Uterus (tissue), 4 donors: ENCODE measurements at places on chromosomes 5 and 9. TPM values are rescaled to one million over a fixed set of nuclear protein-coding genes. Genes with fewer than 3 reads are reported as not detected.

DNA sequence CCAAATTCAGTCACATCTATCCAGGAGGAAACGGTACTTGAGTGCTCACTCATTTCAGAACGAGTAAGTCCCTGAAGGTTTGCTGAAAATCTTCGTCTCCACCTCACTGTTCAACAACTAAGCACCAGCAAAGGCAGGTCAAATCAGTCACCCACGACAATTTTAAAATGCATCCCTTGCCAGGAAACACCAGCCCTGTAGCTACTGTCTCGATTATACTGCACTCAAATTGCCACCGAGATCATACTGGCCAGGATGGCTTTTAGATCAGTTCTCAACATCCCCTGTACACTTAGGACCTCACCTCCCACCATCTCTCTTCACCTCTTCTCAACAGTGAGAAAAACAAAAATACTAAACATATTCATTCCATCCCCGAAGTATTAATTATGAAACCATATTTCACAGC, 298.6 kb downstream of the AGTPBP1 start:
- DNase-seq: no peak

DNA sequence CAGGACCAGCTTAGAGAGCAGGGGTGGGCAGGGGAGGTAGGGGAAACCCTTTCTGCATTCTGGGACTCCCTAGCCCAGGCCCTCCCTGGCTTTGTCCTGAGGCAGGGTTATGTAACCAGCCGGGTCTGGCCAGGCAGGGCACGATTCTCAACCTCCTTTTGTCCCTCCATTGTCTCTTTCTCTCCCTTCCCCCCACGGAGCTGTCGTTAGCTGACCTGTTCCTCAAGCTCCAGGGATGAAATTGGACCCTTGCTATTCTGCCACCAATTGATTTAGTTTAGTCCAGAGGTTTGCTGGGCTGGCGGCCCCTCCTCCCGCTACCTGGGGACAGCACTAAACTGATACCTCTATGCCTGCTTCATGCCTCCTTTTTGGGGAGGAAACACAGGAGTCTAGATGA, 9.4 kb upstream of the NDST1 start:
- no peak for DNase-seq

- no peak for DNase-seq
Observed at GRCh38 chr9:9754186-9754585, 858.6 kb downstream of the PTPRD start.

GRCh38 chr5:138033907-138034306, 1.0 kb upstream of the FAM13B start:
- DNase-seq: no peak

GABRA1 gene
- not detected for total RNA-seq

IGIP gene
- total RNA-seq: 31.8 TPM

ERCC6L2 gene
- 91.6 TPM for total RNA-seq

CCNG1 gene
- 118 TPM for total RNA-seq

CDC20B gene
- total RNA-seq: not detected

DPYSL3 gene
- total RNA-seq: 213 TPM
